Hematopoietic multipotent progenitor cell (in vitro differentiated cells): ENCODE measurements at places on chromosomes 2 and 18.

DNA sequence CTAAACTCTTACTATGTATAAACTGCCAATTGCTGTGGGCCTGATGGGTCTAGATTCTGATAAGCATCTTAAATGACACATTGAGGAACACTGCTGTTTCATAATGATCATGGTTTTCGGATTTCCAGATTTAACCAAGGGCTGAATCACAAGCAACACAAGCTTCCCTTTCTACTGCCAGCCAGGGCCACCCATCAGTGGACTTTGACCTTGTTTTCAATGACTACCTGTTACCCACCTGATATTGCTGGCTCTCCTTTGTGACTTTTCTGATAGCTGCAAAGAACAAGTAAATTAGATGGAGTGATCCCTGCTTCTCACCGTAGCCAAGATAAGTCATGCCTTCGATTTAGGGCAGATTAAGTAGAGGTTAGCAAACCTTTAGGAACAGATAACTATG lies 259.0 kb downstream of the PAX3 start:
- DNase-seq: no peak

DNA sequence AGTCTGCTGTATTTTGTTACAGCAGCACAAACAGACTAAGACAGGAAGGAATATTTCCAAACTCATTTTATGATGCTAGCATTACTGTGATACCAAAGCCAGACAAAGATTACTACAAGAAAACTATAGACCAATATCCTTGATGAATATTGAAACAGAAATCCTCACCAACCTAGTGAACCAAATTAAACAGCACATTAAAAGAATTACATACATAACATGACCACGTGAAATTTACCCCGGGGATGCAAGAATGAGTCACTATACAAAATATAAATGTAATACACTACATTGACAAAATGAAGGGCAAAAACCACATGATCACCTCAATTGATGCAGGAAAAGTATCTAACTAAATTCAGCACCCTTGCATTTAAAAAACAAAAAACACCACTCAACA lies 112.6 kb downstream of the CHN1 start:
- no peak for DNase-seq

DNA sequence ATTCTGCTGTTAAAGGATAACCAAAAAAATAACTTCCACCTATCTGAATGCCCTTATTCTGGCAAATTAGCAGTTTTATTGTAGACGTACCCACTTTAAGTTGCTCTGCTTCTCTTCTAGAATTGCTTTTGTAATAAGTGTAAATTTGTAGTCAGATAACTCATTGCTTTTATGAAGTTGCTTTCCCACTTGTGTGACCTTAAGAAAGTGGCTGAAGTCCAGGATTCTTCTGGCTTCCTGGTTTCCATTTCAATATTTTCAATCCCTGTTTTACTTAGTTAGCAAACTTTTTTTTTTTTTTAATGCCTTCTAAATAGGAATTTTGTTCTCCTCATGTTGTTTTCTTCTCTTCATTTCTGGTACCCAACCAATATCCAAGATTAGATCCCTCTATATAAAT lies 59.8 kb downstream of the GLS start:
- DNase-seq: no peak

- no peak for DNase-seq
Observed at GRCh38 chr2:179340678-179341077, 76.0 kb upstream of the SESTD1 start.

DNA sequence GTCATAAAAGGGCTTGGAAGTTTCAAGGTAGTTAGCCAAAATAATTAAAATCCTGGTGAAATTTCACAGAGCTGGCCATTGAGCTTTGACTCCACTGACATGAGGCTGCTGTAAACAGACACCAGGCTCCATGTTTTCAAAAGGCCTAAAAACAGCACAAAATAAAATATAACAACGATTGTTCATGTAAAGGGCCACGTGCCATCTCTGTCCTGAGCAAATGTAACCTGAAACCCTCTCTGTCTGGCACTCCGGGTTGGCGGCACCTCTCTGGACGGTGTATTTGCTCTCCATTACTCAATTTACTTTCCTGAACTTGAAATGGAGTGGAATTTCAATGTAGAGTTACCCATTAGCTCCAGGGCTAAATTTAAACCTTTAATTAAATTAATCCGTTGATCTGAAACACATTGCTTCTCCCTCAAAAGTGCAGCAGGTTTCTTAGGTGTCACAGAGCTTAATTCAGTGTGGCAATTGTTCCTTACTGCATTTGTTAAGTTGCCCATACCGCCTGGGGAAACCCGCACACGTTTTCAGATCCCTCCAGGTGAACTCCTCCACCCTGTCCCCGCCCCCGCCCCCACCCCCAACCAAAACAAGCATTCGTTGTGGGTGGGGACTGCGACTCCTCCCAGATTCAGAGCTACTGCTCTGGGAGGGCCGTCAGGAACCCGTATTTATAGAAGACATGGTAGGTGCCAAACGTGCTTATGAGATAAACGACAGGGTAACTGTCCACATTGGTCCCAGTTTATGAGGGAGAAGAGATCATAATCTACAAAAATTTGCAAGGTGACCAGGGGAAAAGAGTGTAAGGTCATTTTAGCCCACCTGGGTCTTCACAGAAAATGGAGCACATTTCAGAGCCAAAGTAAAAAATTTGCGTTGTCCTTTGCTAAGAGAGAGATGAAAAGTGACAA lies 1.2 kb upstream of the CABLES1 start:
- DNase-seq: no peak

GRCh38 chr2:54772531-54772930 lies 49.1 kb downstream of the EML6 start:
- DNase-seq: no peak
